ENCODE measurements at places on chromosomes 7 and 10.

GRCh38 chr10:77926566-77927401 is at the start of gene DLG5:
Gene DLG5, minus strand, starts transcription at chr10:77926755. Its CDS starts 235 bp downstream, at chr10:77926520.
- peak; percentile 83 for DNase-seq

DNA sequence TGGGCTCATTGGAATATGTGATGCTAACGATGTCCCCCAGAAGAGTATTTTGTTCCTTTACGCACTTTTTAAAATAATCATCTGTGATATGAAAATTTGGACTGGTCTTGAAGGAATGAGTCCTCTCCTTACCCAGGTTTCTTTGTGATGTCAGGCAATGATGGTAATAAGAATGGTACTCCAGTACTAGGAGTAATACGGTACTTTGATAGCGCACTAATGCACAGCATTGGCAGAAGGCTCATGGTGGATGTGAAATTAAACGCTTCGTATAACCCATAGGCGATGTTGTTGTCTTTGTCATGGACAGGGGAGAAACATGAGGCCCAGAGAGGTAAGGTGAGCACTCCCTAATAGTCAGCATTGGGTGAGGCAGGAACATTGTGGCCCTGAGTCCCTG is 125.4 kb downstream of the DPP6 start:
- no peak for DNase-seq

DNA sequence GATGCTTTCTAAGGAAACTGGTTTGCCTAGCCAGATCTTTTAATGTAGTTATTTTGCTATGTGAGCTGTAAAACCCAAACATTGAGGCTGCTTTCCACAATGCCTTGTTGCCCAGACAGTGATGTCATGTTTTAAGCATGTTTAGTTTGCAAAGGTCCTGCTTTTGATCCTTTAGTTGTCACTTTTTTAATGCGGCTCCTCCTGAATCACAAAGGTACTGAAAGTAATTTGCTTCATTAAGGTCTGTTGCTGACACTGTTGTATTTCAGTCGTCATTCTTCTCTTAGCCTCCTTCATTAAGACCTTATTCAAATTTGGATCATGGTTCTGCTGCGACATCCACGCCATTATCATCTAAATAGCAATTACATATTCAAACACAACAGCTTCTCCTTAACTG is 10.6 kb downstream of the RPA3 start:
- DNase-seq: no peak

DNA sequence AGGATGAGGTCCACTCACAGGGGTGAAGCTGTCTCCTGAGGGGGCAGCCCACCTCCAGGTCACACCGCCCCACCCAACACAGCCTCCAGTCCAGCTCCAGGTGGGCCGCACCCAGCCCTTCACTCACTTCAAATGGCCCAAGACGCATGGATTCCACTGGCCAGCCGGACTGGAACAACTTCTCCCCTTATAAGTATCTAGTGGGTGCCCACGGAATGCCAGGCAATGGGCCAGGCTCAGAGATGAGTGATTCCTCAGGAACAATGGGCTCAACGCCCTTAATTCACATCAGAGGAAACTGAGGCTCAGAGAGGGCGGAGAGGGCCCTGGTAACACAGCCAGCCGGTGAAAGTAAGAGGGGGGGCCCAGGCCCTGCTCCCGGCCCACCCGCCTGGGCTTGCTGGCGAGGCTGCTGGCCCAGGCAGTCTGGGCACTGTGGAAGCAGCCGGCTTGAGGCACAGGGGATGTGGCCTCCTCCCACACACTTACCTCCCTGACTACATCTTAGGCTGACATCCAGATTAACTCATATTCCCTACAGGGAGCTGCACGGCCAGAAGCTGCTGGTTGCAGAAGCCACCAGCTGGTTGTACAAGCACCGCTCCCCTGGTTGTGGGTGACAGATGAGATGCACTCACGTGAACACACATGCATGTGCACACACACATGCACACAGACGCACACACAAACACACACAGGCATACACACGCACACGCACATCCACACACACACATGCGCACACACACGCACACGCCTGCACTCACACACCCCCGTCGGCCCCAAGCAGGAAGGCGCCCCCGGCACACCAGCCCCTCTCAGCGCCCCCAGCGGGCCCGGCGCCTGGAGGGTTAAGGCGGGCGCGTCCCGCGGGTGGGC is 1.0 kb upstream of the FAM20C start:
- DNase-seq: peak; percentile 81

DNA sequence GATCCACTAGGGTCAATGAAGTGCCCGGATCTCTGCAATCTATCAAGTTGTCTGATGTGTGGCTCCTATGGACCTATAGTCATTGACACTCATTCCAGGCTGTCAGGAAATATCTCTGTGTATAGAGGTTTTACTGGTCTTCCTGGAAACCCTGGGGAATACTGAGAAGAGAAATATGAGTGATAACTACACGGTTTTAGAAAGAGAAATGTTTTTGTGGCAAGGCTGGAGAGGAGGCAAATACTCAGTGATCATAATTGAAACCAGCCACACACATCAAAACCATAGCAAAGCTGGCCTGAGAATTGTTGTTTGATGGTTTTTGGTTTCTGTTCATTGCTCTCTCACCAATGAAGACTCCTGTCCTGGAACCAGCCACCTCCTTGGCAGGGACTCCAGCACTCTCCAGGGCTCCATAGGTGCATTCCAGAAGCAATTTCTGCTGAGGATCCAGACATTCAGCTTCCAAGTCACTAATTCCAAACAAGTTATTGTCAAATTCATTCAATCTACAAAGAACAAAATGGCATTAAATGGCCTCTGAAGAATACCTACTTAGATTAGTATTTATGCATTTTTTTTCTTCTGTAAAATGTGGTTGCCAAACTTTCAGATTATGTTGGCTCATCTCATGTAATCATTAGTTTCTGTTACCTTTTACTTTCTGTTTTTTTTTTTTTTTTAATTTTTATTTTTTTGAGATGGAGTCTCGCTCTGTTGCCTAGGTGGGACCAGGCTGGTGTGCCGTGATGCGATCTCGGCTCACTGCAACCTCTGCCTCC is 108.6 kb upstream of the ABI1 start:
- DNase-seq: no peak

- DNase-seq: no peak
Measured at GRCh38 chr10:98262571-98262970, 5.4 kb downstream of the LOXL4 start.

DNA sequence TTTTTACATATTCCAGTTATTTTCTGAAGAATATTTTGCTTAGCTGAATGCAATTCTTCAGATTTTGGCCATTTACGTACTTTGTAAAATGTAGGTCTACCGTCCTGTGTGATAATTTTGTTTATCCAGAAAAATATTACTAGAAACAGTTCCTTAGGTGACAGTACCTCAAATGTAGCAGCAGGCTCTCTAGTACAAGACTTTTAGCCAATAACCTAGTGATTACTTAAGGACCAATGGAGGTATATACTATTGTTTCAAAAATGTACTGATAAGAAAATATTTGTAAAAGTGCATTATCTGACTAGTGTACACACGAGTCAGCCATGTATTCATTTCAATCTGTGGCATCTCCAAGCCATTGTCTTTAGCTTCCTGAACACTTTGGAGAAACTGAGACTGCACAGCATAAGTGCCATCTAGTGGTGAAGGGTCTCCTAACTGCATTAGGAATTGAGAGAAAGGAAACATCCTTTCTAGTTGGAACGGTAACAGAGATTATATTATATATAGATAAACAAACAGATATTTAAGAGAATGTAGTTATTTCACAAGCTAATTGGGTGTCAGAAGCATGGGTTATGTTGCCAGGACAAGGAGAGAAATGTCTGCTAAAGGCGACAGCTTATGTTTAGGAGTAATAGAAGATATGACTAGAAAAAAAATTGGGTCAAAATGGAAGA is 23.7 kb downstream of the RTKN2 start:
- DNase-seq: no peak

DNA sequence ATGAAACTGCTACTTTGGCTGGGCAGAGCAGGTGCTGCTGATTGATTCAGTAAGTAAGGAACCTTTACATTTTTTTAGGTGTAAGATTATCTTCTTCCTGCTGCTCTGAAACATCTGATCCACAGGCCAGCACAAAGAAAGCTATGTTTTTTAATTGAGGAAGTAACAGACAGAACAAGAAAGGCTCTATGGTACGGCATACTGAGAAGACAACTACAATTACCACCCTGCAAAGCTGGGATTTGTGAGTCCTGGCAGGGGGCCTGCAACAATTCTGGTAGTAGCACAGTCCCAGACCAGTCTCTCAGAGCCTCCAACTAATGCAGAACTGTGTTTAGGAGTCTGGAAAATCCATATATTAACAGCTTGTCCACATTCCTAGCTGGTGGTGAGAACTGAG is 103.0 kb upstream of the LRRTM3 start:
- DNase-seq: no peak

GRCh38 chr10:76743169-76743568 is 894.4 kb downstream of the KCNMA1 start:
- DNase-seq: no peak

DNA sequence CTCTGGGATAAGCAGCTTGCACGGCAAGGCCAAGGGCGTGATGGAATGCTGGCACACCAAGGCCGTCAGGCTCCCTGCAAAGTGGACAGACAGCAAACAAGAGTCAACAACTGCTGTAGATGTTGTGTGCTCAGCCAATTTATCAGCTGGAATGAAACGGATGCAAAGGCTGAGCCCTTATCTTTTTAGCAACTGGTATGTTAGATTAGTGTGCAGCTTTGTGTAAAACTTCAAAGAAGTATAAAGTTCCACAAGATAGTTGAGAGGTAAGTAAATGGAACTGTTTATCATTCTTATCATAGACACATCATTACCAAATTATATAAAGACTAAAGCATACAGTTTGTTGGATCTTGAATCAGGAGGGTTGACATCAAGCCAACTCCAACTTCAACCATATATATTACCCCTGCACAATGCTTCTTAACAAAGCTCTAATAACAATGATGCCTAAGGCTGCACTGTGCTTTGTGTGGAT is 289.0 kb downstream of the TNS3 start:
- no peak for DNase-seq

- no peak for DNase-seq
Measured at GRCh38 chr10:103666087-103666761, 172.7 kb downstream of the NEURL1 start.

DNA sequence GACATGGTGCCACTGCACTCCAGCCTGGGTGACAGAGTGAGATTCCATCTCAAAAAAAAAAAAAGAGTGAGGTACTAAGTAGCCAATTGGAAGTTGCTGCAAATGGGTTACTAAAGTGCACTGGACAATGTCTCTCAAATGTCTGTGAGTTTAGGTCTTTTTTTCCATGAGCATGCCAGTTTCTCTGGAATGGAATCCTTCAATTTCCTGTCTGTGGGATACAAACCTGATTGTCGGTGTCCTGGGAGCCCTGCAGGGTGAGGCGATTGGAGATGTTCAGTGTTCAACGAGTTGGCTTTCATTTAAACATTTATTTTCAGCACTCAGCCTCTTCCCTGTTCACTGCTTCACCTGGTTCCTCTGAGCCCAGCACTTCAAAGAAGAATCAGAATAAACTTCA is 5.3 kb upstream of the CALD1 start:
- no peak for DNase-seq

DNA sequence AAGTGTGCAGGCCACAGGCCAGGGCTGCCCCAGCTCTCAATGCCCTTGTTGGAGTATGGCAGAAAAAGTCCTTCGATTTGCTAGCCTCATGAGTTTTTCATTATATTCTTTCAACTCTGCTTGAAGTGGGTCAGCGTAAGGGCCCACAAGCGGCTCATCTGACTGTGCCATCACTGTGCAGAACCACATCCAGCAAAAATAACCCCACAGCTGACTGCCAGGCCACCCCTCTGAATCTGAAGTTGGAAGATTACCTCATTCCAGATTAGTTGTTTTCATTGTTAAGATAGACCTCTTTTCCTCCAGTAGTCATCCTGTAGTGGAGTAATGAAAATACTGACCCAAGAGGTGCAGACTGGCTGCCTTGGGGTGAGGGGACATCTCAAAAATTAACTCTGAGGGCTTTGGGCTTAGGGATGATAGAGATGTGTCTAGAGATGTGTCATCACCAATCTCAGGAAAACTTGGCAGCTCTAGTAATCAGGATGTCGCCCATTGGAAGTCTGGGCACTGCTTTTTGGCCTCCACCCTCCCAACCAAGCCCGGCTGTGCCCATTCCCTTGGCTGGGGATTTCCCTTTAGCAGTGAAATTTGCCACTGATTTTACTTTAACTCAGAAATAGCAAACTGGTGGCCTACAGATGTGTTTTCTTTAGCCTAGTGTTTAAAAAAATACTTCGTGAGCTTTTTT is 164.3 kb downstream of the LCOR start:
- DNase-seq: no peak

GRCh38 chr7:2213551-2214215 is 19.1 kb downstream of the MAD1L1 start:
- DNase-seq: no peak

DNA sequence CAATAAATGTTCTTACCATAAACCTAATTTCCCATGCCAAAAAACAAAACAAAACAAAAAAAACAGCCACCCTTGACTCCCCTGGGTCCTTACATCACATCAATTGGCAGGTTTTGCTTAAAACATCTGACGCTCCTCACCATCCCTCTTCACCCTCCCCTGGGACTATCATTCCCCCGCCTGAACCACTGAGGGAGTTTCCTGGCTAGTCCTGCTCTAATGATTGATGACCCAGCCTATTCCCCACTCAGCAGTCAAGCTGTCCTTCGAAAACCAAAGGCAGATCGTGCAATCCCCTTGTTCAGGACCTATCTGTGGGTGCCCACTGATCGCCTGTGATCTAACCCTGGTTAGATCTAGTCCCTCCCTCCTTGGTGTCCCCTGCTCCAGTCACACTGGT is 11.2 kb upstream of the FRMPD2 start:
- no peak for DNase-seq

- DNase-seq: no peak
Measured at GRCh38 chr7:179209-179681, 13.1 kb upstream of the FAM20C start.

- DNase-seq: no peak
Measured at GRCh38 chr7:123494193-123494796, 40.1 kb downstream of the IQUB start.

DNA sequence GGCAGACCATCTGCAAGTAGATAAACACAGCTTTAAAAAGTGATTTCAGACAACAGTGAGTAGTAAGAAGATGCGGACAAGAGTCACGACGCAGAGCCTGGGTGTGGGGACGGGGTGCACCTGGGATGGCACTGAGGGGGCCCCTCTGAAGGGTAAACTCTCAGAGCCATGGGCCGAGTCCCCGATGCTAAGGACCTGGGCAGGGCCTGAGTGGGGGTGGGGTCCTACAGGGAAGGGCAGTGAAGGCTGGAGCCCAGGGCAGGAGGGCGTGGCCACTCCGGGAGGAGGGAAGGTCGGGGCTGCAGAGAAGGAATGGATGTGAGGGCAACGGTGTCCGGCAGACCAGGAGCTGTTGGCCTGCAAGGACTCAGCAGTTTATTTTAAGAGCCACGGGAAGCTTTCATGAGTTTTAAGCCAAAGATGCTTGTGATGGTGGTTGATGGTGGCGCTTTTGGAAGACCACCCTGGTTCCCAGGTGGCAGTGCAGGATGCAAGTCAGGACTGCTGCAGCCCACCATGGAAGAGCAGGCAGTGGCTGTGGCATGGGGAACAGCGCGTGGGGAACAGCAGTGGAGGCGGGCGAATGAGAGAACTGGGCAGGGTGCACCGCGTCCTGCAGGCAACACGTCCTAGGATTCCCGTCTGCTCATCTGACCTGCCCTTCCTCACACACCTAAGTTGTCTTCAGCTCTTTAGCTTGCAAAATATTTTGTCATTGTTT is 296.8 kb downstream of the DNAJB6 start:
- DNase-seq: peak; percentile 53

Measured in left forelimb (tissue), 1 donor.